Stimulated activated CD4-positive, alpha-beta T cell treated with anti-CD3 and anti-CD28 coated beads, Interleukin-15, amount 100 ng/mL, for 1 hour (primary cell): ENCODE measurements at places on chromosomes 11 and 22.

DNA sequence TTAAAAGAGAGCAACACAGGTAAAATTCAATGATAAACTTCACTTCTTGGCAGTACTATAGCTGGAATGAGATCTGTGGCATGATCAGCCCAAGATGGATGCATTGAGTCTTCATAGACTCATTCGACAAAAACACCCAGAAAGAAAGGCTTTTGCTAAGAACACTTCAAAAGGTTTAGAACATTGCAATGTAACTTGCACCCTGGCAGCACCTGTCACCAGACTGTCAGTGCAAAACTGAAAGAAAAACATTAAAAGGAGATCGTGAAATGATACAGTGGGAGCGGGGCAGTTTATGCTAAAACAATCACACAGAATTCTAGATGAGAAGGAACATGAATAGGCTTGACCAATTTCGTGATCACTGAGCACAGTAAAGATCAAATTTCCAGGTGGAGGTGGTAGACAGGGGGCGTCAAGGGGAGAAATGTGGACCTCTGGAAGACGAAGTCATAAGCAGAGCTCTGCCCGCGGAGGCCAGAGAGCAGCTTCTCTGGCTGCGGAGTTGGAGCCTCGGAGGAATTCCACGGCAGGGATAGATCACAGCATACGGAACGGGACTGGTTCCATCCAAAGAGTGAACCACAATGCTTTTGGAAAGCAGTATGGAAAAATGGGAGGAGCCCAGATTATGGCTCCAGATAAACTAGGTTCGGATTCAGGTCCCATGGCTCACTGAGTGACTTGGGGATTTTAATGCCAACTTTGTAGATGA lies 11.9 kb downstream of the VSIG10L2 start:
- DNase-seq: no peak

GRCh38 chr11:124470561-124471227 lies 25.2 kb upstream of the OR8B8 start:
- no peak for DNase-seq

DNA sequence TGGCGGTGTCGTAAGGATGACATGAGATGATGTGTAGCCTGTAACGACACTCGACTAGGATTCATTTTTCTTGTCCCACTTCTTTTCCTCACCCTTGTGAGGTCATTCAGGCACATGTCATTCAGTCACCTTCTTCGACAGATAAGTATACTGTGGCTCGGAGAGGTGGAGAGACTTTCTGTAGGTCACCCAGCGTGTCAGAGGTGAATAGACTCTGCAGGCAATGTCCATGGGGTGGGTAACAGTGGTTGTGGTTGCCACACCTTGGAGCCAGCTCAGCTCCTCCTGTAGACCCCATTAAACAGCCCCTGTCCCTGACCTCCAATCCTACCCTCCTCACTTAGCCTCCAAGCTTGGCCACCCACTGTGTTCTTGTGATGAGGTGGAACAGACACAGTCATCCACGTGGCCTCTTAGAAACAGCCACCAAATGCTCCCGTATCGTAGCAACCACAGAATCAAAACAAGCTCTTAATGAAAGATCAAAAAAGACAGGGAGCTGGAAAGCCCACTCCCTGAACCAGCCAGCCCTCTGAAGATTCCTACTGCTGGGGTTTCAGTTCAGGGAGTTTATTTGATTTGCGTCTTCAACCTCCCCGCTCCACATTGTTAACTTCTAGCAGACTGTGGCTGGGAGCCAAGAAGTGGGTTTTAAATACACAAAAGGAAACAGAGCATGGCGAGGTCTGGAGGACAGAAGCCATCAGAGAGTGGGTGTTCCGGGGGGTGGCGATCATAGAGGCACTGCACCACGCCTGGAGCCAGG lies 89.0 kb upstream of the GRK3 start:
- DNase-seq: no peak

GRCh38 chr11:16157327-16157726 lies 199.0 kb downstream of the SOX6 start:
- no peak for DNase-seq

- DNase-seq: no peak
Measured at GRCh38 chr11:132140056-132140455, 769.6 kb downstream of the NTM start.

DNA sequence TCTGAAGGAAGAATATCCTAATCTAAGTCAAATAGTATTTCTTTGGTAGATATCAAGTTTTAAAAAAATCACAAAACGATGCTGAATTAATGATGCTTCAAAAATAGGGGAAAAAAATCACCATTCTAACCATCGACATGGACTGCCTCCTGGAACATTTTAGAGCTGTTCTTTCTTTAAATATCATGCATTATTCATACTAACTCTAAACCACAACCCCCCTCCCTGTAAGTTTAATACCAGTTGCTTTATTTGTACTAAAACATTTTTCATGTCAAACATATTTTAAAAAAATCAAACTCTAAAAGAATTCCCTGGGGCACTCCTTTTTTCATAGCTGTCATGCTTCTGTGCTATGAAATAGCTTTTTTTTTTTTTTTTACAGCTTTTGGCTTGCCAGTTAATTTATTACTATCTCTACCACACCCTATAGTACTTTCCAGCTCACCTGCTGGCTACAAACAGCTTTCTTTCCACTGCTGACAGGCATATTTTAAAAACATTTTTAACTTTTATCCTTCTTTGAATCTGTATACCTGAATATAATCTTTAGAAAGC lies 256.9 kb downstream of the SOX6 start:
- DNase-seq: no peak

- no peak for DNase-seq
Measured at GRCh38 chr11:122517403-122518379, 137.8 kb upstream of the UBASH3B start.

- DNase-seq: no peak
Measured at GRCh38 chr22:37349043-37349814, 66.9 kb downstream of the CYTH4 start.

- no peak for DNase-seq
Measured at GRCh38 chr11:99154277-99154676, 133.5 kb downstream of the CNTN5 start.

DNA sequence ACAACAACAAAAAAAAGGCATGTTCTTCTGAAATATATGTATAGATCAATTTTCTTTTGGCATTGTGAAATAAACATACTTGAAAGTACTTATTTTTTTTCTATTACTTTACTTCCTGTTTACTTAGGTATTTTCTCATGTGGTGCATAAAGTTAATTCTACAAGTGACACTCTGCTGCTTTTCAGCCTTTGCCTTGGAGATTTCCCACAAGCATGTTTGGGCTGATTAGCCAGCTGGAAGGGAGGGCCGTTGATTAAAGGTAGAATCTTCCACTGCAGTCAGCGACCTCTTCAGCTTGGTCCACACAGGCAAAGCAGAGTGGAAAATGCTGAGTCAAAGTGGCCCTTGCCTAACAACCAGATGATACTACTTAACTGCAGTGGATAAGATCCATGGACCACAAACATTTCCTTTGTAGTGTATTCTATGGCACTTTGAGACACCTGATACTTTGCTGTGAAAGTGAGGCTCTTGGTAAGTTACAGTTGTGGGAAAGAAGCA lies 176.0 kb downstream of the ARHGAP42 start:
- DNase-seq: no peak

DNA sequence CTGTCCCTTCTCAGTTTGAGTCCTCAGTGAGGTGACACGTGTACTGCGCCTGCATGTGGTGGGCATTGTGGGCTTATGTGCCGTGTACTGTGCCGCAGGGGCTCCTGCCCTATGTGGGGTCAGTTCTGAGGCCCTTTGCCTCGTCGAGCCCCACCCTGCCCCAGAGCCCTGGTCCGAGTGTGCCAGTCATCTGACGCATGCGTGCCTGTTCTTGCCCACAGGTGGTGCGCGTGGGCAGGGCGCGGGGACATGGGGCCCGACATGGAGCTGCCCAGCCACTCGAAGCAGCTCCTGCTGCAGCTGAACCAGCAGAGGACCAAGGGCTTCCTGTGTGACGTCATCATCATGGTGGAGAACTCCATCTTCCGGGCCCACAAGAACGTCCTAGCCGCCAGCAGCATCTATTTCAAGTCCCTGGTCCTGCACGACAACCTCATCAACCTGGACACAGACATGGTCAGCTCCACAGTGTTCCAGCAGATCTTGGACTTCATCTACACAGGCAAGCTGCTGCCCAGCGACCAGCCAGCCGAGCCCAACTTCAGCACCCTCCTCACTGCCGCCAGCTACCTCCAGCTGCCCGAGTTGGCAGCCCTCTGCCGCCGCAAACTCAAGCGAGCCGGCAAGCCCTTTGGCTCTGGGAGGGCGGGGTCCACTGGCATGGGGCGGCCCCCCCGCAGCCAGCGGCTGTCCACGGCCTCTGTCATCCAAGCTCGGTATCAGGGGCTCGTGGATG lies 22.3 kb upstream of the TMEM191C start:
- DNase-seq: no peak

- DNase-seq: no peak
Measured at GRCh38 chr11:59691156-59691555, 22.3 kb upstream of the PATL1 start.

GRCh38 chr11:96696731-96697130 lies 306.9 kb downstream of the JRKL start:
- no peak for DNase-seq

DNA sequence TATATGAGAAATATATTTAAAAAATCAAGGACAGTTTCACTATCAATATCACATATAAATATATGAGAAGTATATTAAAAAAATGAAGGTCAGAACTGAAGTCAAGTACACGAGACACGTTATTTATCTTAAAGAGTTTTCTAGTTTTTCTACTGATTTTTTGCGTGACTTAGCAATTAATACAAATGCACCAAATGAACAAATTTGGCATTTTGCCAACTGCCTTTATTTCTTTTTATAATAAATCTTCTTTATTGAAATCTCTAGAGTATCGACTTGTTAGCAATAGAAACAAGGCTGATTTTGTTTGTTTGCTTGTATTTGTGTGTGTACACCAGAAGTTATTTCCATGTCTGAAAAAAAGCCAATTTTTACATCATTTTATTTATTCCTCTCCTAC lies 1684.7 kb upstream of the RAG2 start:
- no peak for DNase-seq
